Lower leg skin (tissue), 4 donors: ENCODE measurements at places on chromosomes 16 and 17.

DNA sequence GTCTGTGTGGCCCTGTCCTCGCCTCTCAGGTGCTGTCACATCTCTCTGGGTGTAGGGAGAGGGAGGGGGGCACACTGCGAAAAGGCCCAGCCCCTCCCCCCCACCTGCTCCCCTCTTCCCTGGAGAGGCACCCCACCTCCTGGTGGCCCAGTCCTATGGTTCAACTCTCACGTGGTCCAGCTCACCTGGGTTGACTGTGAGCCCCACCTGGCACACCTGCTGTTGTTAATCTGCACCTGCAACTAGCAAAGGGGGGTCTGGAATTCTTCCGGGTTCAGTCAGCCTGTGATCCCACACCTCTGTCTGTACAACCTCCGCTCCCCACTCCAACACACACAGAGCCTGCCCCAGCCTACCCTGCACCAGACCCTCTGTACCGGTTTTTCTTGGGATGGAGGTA lies 2.0 kb upstream of the SYNGR2 start:
- DNase-seq: no peak

DNA sequence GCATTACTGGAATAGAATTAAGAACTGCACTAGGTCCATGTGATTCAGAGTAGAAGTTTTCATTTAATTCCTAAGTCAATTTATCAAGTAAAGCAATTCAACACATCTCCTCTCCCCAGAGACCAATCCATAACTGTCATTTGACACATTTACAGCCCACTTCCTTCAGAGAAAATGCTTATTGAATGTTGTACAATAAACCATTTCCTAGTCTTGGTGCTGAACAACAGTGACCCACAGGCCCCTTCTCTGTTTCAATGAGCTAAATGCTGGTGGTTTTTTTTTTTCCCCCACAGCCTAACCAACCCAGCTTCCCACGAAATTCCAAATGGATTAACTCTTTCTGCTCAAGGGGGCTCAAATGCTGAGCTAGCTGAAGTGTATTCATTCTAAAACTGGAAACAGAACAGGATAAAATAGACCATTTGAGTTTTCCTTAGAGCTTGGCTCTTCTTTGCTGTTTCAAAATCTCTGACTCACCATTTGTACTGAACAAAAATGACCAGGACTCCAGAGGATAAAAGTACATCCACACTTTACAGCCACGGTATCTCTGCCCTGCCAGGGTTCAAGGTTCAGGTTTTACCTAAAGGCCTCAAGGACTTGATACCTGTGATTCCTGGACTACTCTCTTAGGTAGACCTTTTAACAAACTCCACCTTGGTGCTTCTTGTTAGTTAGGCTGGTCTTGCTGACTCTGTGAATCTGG lies 62.3 kb downstream of the TMEM100 start:
- no peak for DNase-seq

GRCh38 chr17:13981881-13982280 lies 87.4 kb upstream of the COX10 start:
- no peak for DNase-seq

GRCh38 chr16:88558457-88559442 lies 11.5 kb upstream of the ZC3H18 start:
- no peak for DNase-seq

GRCh38 chr17:5877948-5878347 lies 192.2 kb upstream of the WSCD1 start:
- no peak for DNase-seq

- DNase-seq: no peak
These were observed 847.4 kb upstream of the EEF2KMT start for GRCh38 chr16:5944971-5945370.

GRCh38 chr16:6749698-6750097 lies 582.9 kb upstream of the RBFOX1 start:
- DNase-seq: no peak

DNA sequence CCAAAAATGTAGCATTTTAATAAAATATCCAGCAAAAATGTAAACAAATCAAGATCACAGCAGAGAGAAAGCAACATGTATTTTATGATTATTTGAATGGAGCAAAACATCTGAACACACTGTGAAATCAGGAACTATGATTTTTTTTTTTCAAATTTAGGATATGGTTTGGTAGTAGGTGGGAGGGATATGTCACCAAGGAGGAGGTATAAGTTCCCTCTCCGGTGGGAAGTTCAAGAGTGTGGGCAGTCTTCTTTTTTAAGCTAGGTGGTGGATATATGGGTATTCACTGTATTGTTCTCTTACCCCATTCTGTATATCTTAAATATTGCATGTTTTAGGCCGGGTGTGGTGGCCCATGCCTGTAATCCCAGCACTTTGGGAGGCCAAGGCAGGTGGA lies 10.2 kb downstream of the CDR2 start:
- no peak for DNase-seq

DNA sequence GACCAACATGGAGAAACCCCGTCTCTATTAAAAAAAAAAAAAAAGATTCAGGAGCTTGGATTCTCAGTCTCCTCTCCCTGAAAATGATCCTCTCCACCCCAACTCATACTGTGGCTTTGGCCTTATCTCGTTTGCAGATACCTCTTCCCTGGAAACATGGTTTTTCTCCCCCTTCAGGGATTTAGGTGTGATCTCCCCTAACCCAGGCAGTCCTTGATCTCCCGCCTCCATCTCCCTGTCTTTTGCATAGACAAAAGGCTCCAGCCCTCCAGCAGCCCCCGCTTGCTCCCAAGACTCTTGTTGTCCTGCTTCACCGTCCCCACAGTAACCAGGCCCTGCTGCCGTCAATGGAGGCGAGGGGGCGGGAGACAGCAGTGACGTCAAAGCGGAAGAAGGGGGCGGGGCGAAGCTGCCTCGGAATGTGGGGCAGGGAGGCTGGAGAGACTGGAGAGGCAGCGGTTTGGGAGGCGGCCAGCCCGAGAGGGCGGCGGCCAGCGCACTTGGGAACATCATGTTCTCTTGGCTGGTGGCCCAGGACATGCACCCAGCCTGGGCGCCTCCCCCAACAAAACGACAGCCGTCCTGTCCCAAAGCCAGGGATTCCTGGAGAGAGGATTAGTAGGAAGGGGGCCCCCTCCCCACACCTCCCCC lies 1.9 kb upstream of the PER1 start:
- peak; percentile 100 for DNase-seq

GRCh38 chr17:57577751-57578607 lies 167.1 kb downstream of the CCDC182 start:
- peak; percentile 23 for DNase-seq

GRCh38 chr16:46691726-46692125 lies 2.3 kb downstream of the ORC6 start:
- no peak for DNase-seq

DNA sequence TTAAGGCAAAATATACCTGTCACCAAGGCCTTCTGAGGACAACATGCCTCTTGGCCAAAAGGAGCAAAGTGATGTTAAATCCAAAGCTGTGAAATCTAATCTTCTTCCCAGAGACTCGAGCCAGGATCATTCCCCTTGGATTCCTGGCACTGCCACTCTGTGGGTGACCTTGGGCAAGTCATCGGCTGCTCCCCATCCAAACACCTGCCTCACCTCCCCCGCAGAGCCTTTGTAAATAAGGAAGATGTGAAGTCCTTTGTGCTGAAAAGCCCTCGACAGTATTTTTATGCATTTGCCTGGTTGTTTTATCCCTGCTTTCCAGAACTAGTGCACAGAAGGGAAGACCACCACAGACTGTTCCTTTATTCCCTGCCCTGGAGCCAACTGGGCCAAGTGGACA lies 5.4 kb upstream of the CEP295NL start:
- DNase-seq: no peak

GRCh38 chr16:27402569-27402963 lies 592 bp downstream of the IL21R start:
- no peak for DNase-seq

DNA sequence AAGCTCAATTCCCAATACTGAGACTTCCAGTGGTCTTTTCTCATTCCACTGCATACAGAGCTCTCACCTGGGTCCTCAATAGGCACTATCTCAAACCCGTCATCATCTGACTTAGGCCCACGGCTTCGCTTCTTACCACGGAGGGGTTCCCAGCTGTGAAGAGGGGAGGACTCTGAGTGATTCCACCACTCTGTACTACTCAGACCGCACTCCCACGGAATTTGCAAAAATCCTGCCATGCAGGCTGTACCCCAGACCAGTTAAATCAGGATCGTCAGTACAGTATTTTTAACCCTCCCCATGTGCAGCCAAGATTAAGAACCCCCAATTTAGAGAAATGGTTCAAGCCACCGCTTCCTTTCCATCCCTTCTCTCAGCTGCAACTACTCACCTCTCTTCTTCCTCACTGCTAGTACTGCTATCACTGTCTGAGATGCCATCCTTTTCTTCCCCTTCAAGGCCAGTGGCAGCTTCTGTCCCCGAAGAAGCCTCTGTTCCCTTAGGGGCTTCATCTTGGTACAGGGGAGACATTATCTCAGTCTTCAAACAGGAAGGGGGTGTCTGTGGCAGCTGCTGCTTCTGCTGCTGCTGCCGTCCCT lies 6.2 kb upstream of the PSMC5 start:
- no peak for DNase-seq

- DNase-seq: no peak
These were observed 6.2 kb upstream of the ACTG1 start for GRCh38 chr17:81518785-81519283.

DNA sequence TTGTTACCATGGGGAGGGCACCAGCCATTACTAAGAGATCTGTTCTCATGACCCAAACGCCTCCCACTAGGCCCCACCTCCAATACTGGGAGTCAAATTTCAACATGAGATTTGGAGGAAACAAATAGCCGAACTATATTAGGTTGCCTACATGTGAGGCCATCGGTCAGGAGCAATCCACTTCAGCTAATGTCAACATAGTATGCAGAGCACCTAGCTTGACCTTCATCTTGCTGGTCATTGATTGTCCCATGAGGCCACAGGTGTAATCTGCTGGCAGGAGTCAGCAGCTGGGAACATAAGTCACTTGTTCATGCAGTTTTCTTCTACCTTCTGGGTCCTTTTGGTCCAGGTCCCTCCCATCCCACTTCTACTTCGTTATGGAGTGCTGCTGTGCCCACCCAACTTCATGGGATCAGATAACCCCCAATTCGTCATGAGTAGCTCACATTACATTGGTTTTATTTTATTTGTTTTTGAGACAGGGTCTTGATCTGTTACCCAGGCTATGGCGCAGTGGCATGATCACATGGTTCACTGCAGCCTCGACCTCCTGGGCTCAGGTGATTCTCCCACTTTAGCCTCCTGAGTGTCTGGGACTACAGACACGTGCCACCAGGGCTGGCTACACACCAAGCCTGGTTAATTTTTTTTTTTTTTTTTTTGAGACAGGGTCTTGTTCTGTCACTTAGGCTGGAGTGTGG lies 5.9 kb upstream of the KPNA2 start:
- DNase-seq: no peak

GRCh38 chr16:30667361-30667905 lies 9.2 kb downstream of the FBRS start:
- no peak for DNase-seq

- DNase-seq: no peak
These were observed 4.4 kb upstream of the HEATR3 start for GRCh38 chr16:50061326-50061725.

GRCh38 chr16:86611525-86611855 lies 33.1 kb downstream of the FOXL1 start:
- no peak for DNase-seq

- no peak for DNase-seq
These were observed 66.7 kb downstream of the COX10 start for GRCh38 chr17:14135906-14136590.

- DNase-seq: no peak
These were observed 133.2 kb downstream of the CBLN1 start for GRCh38 chr16:49148410-49148809.

- no peak for DNase-seq
These were observed 6.2 kb downstream of the PIRT start for GRCh38 chr17:10831696-10832095.

DNA sequence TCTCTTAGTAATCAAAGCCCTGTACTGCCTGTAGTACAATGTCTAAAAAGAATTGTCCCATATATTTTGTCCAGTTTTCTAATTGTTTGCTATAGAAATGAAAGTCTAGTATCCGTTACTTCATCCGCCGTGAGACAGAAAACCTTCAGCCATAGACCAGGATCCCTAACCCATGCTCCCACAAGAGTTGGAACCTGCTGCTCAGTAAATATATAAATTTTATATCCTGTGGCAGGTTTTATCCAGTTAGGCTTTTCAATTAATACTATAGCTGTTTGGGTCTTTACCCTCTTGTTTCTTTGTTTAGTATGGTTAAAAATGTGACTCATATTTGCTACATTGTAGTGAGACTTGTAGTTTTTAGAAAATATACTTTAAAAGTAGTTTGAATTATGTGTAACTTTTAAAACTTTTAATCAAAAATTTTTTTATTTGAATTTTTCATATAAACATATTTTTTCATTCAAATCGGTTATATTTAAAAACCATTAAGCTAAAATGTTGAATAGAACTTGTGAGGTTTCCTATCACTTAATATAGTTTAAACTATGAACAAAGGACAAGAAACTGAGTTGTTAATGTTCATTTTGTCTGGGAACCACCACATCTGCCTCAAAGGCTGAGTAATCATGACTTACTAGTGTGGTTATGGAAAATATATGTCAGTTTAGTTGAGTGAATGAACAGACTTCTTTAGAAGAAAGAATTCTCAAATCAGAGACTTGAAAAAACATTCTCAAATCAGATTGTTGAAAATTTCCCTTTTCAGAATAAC lies 54.8 kb downstream of the VMP1 start:
- DNase-seq: no peak

GRCh38 chr17:70366386-70366785 lies 197.1 kb downstream of the KCNJ2 start:
- no peak for DNase-seq

GRCh38 chr16:70526403-70526802 lies 2.8 kb downstream of the SF3B3 start:
- DNase-seq: no peak

- no peak for DNase-seq
These were observed 114.1 kb downstream of the ENGASE start for GRCh38 chr17:79188685-79189084.

DNA sequence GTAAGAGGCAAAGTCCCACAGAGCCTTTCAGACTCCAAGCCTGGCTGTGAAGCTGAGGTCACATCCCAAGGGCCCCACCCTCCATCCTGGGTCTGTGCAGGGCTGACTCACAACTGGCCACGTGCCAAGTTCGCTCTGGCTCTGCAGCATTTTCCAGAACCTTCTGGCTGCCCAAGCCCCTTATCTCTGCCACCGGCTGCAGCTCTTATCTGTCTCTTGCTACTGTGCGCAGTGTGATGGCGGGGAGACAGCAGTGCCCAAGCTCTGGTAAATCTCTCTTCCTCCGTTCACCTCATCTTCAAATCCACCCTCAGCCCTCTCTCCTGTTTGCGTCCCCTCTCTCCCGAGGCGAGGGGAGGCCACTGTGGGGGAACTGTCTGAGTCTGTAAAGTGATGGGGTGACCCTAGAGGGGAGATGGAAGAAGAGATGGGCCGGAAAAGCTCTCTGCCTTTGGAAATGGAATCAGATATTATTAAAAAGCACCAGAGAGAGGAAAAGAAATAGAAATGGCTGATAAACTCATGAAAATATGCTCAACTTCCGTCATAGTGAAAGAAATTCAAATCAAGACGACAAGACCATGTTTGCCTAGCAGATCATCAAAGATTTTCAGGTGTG lies 162.7 kb upstream of the CDC42EP4 start:
- DNase-seq: peak; percentile 51

- DNase-seq: no peak
These were observed 11.5 kb downstream of the PRPF8 start for GRCh38 chr17:1673041-1673785.
